HS-5 (cell line): ENCODE measurements at places on chromosomes 4 and X.

DNA sequence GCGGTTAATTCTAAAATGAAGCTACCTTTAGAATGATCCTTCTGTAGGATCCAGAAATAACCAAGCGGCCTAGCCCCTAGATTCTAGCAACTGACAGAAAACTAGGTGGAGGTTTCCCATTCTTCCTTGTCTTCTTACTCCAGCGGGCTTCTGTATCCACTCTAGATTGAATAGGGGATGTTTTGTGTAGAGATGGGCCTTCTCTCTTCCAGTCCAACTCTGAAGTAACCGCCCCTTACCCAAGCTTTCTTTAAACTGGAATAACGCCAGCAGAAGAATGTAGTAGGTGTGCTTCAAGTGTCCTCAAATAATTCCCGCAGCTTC, 386 bp upstream of the TMEM184C start:
- DNase-seq, result no peak

- DNase-seq, result no peak
These were observed at the start of gene GDPD2 for GRCh38 chrX:70422851-70423341. Gene GDPD2 (plus strand): TSS chrX:70423314. CDS start chrX:70424985, 1,671 bp downstream.

DNA sequence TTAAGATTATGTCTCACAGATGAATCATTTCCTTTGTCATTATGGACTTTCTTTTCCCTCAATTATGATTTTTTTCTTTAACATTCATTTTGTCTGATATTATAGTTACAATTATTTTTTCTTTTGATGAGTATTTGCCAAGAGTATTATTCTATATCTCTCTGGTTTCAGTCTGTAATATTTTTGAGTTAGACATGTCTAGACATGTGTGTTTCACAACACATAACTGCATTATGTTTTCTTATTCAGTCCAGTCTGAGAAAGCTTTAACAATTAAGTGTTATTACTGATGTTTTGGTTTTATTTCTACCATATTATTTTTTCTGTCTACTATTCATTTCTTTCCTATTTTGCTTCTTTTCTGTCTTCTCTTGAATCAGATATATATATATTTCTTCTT, 108.3 kb upstream of the MID1IP1 start:
- no peak for DNase-seq

DNA sequence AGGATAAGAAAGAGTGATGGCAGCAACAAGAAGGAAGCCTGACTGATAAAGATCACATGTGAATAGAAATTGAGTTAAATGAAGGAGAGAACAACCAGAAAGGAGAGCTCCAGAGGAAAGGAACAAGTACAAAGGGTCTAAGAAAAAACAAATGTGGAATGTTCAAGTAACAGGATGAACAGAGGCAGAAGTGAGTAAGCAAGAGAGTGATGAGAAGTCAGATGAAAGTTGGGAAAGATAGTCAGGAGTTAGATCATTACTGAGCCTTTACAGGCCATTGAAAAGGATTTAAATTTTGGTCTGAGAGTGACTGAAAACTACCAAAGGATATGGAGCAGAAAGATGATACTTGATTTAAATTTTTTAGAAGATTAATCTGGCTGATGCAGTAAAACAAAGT, 38.1 kb downstream of the NFXL1 start:
- DNase-seq, result no peak

- no peak for DNase-seq
These were observed 1147.1 kb downstream of the STIM2 start for GRCh38 chr4:28007693-28008092.

DNA sequence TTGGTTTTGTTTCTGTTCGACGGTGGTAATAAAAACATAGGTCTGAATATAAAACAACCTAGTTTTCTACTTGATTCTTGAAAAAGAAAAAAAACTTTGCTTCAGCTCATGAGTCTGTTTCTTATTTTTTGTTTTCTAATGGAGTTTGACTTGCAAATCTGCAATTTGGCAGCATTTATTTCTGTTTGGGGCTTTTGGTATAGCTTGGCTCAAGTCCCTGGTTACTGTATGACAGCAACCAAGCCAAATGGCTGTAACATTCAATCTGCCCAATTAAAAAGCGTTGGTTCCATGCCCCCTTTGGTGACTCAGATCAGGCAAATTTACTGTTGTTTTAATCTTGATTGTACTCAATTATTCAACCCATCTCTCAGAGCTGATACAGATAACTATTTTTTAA, 263.4 kb downstream of the GRIA3 start:
- DNase-seq, result no peak

DNA sequence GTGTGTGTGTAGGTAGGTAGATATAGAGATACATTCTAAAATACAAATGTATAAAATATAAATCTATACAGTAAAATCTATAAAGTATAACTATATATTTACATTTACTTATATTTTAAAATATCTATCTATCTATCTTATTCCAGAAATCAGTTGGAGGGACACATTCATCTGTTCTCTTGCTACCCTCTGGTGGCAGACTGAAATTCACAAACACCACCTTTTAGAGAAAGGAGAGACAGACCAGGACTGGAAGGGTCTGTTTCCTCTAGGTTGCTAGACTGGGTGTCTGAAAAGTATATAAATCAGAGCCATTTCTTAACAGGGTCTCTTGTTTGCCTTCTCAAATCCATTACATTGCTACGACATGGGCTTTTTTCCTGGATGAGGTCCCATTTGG, 343.0 kb downstream of the OPHN1 start:
- DNase-seq, result no peak

- no peak for DNase-seq
These were observed 164.0 kb downstream of the RNF150 start for GRCh38 chr4:140969296-140969695.

DNA sequence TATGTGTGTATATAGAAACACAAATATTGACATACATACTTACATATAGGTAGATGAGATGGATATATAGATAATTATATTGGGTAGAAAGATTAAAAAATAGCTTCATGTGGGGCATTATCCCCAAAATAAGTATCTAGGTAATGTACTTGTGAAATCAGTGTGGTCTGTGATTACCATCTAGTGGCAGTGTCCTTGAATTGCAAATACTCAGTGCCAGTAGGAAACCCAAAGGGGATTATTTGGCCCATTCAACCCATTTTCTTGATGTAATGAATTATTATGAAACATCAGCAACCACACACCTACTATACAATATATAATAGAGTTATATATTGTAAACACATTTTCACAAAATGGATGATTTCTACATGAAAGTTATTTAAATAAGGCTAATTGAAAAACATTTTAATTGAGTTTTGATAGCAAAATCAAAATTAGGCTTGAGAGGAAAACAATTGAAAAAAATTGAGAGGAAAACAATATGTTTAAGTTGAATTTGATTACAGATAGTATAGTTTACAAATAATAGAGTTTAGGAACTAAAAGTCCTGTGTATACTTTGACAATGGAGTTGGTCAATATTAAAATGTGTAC, 389.4 kb downstream of the GALNTL6 start:
- peak; percentile 8 for DNase-seq

DNA sequence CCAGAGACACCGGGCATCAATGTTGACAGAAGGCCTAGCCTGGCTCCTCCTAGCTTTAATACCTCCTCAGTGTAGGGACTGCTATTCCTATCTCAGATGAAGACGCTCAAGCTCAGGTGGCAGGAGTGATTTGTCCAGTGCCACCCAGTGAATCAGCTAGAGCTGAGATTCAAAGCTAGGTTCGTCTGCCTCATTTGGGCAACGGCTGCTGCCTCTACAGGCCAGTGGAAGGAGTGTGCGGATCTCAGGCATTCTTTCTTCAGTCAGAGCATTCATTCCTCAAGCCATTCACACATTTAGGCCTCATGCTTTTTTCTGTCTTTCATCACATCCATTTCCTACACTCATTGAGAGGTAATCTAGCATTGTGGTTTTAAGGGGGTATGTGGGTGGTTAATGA, 7.3 kb downstream of the TSR2 start:
- no peak for DNase-seq

DNA sequence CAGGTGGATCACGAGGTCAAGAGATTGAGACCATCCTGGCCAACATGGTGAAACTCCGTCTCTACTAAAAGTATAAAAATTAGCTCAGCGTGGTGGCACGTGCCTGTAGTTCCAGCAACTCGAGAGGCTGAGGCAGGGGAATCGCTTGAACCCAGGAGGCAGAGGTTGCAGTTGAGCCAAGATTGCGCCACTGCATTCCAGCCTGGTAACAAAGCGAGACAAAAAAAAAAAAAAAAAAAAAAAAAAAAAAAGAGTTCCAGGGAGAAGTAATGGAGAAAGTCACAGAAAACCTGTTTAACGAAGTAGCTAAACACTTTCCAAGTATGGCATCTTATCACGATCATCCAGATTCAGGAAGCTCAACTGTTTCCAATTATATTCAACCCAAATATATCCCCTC, 10.9 kb downstream of the KLHL4 start:
- DNase-seq, result no peak

DNA sequence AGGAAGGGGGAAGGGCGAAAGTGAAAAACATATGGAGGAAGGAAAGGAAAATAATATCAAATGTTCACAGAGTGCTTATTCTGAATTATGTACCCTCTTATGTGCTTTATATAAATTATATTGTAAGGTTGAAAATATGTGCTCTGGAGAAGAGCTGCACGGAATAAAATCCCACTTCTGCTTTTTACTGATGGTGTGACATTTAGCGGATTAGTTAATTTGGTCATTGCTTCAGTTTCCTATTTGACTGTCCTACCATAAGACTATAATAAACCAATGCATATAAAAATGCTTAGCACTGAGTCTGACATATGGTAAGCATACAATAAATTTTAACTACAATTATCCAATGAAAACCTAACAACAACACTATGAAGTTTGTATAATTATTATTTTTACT, 86.2 kb downstream of the NPFFR2 start:
- DNase-seq, result no peak

GRCh38 chrX:72576141-72576894, 3.7 kb upstream of the HDAC8 start:
- DNase-seq, result peak; percentile 25

DNA sequence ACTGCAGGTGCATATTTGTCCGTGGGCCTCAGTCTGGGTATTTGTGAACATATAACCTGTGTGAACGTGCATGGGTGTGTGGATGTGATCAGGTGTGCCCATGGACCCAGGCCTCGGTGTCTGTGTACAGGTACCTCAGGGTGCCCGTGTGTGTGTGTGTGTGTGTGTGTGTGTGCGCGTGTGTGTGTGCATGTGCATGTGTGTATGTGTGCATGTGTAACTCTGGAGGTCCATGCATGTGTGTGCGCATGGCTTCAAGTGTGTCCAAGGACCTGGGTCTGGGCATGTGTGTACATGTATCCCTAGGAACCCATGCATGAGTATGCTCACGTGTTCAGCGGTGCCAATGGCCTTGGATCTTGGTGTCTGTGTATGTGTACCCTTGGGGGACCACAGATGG, 15.8 kb downstream of the FTSJ1 start:
- DNase-seq, result no peak

DNA sequence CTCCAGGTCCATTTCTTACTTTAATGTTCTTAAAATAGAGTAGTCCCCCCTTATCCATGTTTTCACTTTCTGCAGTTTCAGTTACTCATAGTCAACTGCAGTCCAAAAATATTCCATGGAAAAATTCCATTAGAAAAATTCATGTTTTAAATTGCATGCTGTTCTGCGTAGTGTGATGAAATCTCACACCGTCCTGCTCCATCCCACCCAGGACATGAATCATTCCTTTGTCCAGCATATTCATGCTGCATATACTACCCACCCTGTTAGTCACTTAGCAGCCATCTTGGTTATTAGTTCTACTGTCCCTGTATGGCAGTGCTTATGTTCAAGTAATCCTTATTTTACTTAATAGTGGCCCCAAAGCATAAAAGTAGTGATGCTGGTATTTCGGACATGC, 5.4 kb upstream of the PDLIM5 start:
- DNase-seq, result peak; percentile 72

GRCh38 chrX:2901367-2902036, 27.6 kb downstream of the ARSD start:
- DNase-seq, result no peak

DNA sequence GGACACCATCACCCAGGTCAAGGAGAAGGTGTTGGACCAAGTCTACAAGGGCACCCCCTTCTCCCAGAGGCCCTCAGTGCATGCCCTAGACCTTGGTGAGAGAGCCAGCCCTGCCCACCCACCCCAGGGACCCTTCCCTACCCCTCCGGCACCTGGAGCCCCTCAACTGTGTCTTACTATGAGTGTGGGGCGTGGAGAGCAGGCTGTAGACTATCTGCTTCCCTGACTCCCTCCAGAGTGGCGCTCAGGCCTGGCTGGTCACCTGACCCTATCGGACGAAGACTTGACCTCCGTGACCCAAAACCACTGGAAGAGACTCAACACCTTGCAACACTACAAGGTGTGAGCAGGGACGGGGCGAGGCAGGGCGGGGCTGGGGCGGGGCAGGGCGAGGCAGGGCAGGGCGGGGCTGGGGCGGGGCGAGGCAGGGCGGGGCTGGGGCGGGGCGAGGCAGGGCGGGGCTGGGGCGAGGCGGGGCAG, 4.7 kb upstream of the SRPK3 start:
- DNase-seq, result no peak

GRCh38 chr4:77443941-77444340, 161.7 kb upstream of the CXCL13 start:
- DNase-seq, result no peak

DNA sequence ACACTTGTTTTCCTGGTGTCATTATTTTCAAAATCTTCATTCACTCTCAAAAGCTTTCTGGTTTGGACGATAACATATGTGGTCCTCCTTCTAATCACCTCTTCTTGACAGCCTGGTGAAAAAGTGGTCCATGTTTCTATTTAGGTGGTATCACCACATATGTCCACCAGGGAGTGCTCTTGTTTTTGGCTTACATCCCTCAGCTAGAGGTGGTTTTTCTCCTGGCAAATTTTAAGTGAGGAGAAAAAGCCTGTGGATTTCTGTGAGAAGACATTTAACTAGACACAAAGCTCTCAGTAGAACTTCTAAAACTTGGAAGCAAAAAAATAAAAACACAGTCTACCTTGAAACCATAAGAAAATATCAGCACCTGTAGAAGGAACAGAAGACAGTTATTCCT, 58.0 kb upstream of the FRMPD4 start:
- no peak for DNase-seq

DNA sequence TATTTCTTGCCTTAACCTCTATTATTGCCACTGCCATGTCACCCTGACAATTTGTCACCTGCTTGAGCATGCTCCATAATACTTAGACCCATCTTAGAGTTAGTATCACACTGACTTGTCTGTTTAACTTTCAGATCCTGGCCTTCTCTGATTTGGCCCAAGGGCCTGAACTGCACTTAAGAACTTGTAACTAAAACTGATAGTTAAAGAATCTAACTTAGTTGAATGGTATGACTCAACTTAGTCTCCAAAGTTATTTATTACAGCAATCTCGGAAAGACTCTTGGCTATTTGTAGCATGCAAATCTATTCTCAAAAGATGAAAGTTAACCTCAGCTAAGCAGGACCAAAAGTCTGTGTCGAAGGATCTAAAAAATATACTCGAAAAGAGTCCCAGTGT, 72.3 kb downstream of the IGSF1 start:
- no peak for DNase-seq

DNA sequence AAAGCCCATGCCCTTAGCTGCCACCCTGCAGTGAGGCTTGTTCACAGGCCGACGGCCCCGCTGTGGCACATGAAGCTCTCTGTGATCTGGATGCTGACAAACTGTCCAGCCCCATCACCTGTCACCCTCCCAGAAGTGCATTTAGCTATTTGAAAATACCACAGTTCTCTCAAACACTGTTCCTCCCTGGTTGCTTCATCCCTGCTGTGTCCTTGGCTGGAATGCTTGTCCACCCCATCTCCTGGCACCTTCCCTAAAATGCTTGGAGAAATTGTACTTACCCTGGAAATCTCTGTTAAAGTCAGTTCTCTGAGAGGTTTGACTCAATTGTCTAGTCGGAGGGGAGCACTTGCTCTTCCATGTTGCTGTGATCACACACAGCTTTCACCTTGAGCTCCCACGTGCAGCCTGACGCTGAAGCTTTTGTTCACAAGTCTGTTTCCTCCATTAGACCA, 10.1 kb downstream of the SYNPO2 start:
- DNase-seq, result no peak
